Fibroblast of lung (primary cell): ENCODE measurements at places on chromosomes 5 and 9. TPM values are rescaled to one million over a fixed set of nuclear protein-coding genes. Genes with fewer than 3 reads are reported as not detected.

CLIC3 gene
- 1.3 and 3.5 TPM in 2 replicates for total RNA-seq

GRCh38 chr5:68730220-68730978, 363.4 kb upstream of the SLC30A5 start:
- DNase-seq = peak; percentile 88

DNA sequence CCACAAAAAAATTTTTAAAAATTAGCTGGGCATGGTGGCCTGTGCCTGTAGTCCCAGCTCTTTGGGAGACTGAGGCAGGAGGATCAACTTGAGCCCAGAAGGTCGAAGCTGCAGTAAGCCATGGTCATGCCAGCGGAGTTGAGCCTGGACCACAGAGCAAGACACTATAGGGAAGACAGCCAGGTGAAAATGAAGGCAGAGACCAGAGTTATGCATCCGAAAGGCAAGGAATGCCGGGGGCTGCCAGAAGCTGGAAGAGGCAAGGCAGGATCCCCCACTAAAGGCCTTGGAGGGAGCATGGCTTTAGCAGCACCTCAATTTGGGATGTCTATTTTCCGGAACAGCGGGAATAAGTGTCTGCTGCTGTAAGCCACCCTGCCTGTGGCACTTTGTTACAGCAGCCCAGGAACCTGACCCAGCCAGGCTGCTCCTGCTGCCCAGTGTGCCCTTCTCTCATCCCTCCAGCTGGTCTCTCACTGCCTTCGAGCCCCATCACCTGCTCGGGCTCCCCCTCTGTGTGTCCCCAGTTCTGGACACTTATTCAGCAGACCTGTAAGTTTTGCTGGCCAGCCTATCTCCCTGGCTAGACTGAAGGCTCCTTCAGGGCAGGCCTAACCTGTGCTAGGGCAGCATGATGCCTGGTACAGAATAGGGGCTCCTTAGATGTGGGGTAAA, 16.8 kb upstream of the JADE2 start:
- no peak for DNase-seq

DNA sequence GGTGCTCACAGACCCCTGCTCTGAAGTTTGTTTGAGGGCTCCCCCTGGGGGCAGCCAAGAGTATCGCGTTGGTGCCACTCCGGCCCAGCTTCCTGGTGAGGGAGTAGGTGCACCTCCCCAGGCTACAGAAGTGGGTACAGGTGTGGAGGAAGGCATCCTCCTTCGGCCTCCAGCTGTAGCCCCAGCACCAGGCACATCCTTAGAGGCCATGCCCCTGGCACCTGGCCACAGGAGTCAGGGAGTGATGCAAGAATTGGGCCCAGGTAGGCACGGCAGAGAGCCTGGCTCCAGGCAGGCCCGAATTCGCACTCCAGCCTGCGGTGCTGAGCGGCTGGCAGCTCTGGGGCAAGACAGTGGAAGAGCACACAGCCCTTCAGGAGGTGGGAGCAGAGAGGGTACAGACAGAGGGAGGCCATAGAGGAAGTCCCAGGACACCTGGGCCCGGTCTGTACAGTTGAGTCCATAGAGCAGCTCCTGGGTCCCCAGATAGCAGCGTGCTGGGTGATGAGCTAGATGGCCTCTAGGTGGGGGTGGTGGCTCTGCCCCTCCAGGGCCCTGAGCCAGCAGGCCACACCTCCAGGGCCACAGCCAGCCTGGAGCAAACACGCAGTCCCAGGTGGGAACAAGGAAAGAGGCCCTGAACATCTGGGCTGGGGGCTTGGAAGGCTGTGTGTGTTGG, 2.4 kb downstream of the SAPCD2 start:
- DNase-seq = peak; percentile 64

DNA sequence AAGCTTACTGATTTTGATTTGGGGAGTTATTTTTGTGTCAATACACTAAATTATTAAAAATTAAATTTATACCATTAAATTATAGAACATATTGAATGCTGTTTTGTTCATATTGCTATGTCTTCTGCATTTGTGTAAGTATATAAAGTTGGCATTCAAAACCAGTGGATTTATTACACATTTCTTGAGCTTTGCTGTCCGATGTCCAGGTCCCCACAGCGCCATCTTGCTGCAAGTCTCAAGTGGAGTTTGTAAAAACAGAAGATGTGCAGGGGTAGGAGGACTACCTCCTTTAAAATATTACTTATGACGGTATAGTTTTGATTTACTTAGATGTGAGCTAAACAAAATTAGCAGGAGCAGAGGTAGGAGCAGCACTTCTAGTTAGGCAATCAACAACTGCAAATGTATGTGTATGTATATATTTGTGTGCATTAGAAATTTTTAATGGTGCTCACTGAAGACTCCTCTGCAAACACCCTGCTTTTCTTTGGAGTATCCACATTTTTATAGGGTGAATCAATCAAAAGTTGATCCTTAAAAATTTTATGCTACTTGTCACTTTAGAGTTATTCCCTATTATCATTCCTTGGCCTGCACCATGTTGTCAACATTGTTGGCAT, 37.4 kb downstream of the CPEB4 start:
- peak; percentile 36 for DNase-seq

- DNase-seq = no peak
These were observed 48.7 kb downstream of the DNAJC21 start for GRCh38 chr5:34977934-34978613.

DNA sequence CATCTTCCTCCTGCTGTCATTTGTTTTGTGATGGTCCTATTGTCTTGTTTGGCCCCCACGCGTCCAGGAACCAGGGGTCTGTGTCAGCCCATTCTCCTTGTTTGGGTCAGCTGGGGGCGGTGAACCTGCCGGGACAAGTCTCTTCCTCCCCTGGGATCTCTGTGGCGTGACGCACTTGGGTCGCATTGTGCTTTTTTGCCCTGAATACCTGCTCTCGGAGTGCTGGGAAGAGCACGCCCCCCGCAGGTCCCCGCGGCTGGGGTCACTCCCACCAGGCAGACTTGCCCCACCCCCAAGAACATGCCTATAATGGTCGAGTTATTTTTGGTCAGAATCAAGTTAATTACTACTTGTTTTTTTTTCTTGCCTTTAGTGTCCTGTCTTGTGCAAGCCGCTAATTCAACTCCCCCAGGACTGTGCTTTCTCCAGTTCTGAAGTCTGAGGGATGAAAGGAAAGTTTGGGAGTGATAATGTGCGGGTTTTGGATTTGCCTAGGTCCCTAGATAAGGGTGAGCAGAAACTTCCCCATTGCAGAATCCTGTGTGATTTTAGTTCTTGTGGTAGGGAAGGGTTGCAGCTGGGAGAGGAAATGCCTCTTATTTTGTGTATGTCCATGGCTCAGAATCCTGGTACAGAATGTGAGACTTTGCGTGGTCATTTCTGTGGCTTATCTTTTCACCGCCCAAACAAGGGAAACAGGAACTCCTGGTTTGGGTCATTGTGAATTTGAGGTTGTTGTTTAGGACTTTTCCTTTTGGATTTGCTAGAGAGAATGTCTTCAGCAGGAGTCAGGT, 789 bp downstream of the ACER2 start:
- peak; percentile 12 for DNase-seq
